ENCODE measurements at places on chromosomes 3 and 15.

DNA sequence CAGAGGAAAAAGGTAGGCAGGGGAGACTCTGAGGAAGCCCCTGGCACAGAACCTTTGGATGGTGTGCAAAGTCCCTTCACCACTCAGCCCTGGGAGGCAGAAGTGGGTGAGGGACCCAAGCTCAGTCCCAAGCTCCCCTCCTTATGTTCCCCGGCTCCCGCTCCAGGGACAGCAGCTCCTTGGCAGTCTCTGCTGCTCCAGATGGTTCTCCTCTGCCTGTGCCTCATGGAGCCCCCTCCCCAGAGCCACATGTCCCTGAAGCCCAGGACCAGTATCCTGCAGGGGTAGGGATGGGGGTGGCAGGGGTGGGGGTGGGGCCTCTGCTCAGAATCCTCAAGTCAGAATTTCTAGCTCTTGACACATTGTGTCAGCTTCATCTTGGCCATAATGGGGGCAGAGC, 8.0 kb upstream of the CAMKV start:
- no peak for DNase-seq

- no peak for DNase-seq
Measured at GRCh38 chr15:75211436-75212199, 9.9 kb downstream of the C15orf39 start.

DNA sequence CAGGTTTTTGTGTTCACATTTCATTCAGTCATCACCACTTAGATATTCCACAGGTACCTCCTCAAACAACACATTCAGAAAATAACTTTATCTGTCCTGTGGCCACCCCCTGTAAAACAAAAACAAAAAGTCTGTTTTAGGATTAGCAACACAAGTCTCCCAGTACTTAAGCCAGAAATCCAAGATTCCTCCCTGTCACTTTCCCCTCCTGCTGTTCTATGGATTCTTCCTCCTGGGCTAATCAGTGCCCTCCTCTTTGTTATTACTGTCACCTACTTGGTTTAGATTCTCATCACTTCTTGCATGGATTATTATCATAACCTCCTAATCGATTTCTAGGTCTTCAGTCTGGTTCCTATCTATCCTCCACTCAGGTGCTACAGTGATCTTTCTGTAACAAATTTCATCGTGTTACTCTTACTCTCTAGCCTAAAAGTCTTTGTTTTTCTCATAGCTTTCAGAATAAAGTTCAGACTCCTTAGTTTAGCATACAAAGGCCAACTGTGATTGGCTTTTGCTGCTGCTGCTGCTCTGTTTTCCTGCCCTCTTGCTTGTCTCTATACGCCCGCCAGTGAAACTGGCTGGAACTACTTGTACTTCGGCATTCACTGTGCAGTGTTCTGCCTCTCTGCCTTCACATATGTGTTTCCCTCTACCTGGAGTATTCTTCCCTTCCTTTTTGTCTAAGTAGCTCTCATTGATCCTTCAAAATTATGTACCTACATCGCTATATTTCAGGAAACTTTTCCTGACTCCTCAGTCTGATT, 32.2 kb downstream of the PPP2R3A start:
- no peak for DNase-seq

DNA sequence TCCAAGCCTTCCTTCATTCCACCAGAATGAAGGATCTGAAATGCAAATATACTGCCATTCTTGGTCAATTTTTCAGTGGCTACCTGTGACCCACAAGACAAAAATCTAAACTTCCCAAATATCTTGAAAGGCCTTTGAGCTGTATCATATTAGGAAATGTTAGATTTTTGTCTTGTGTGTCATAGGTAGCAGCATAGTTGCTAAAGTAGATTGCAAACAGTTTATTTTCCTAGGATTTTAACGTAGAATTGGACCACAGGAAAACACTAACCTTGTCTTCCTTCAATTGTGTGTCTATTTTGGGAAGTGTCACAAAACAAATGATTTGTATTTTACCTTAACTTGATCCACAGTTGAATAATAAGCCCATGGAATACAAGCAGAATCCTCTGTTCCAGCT, 42.4 kb downstream of the CP start:
- no peak for DNase-seq

DNA sequence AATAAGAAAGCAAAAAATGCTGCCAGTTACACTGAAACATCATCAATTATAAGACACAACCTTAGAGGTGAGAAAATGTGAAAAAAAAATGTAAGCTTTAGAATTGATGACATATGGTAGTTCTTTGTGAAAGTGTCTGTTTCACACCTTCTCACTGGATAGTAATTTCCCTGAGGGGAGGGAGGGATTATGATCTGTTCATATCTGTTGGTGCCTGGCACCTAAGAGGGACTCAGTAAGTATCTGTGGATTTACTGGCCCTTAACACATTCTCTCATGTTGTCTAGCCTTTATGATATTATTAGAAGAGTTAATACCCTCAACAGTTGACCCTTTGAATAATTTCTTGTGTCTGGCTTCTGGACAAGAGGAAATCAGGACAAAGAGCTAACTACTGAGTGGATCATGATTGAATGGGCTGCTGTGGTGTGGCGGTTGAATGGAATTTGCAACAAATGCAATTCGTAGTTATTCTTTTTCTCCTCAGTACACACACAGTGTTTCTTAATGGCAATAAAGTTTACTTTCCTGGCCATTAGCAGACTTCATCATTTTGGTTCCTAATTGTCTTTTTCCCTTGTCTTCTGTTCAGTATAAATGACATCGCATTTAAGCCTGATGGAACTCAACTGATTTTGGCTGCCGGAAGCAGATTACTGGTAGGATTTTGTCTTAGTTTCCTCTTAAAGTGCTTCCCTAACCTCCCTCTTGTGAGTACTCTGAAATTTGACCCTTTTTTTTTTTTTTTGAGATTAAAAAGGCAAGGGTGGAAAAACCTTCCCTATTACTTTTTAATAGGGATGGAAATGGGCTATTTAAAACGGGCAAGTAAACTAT, 9.5 kb downstream of the IFT122 start:
- DNase-seq, result no peak

DNA sequence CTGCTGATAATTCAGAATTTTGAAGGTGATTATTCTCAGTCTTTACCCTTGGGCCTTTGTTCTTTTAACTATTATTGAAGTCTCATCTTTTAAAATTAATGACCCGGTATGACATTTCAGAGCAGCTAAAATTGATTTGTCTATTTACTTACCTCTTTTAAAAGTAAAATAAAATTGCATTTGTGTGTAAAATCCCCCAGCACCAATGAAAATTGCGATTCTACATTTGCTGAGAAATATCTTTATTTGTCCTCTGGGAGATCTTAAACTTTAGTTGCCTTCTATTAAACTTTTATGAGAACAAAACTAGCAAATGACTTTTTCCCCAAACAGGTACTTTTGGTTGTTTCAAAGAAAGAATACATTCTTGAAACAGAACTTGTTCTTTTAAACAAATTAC, 7.5 kb upstream of the IL5RA start:
- DNase-seq, result no peak

DNA sequence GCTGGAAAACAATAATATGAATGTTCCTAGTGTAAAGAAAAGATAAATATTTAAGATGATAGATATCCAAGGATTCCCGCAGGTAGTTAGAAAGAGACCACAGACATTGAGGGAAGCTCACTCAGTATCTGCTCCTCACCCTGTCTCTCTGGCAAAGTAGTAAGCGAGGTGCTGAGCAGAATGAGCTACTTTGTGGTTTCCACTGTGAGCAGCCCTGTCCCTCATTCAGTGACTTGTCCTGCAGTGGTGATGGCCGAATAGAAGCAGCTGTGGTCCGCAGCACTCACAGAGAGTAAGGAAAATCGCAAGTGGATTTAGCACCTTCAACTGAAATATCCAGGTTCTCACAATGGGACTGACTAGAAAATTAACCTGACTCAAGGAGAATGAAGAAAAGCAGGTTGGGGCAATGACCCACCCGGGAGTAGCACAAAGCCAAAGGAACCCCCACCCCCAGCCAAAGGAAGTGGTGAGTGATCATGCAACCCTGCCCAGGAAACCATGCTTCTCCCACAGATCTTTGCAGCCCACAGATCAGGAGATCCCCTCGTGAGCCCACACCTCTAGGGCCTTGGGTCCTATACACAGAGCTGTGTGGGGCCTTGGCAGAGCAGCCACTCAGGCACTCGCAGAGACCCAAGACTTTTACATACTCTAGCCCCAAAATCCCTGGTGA, 21.8 kb upstream of the SLC25A38 start:
- DNase-seq, result no peak

GRCh38 chr15:92074101-92074500, 220.6 kb downstream of the SLCO3A1 start:
- DNase-seq, result no peak

DNA sequence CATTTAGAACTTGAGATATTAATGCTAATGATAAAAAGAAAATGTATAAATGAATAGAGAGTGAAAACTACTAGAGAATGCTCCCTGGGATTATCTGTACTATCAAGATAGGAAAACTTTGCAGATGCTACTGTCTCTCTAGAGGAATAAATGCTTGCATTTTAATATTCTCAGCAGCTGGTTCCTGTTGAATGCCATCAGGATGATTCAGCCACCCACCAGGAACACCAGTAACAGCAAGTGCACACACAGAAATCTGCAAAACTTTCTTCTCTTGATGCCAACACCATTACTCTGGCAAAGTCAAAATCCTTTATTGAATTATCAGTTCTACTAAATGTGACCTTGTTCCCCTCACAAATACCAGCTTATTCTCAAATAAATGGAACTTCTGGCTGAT, 148.4 kb downstream of the TIGIT start:
- DNase-seq, result no peak

DNA sequence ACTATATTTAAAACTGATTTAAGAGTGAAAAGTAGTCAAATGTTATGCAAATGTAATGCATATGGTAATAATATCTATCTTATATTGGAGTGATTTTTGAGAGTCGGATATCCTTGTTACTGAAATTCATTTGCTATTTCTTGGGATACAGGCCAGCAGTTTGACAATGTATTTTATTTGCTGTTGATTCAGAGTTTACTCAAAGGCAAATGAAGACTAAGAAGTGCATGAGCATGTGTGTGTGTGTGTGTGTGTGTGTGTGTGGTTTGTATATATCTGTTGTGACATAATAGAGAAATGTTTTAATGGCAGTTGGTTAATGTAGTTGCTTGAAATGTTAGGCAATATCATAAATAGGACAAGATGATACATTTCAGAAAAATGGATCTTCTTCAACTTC, 39.0 kb downstream of the UNC13C start:
- no peak for DNase-seq

- DNase-seq, result no peak
Measured at GRCh38 chr3:45112939-45113338, 33.2 kb downstream of the CDCP1 start.

DNA sequence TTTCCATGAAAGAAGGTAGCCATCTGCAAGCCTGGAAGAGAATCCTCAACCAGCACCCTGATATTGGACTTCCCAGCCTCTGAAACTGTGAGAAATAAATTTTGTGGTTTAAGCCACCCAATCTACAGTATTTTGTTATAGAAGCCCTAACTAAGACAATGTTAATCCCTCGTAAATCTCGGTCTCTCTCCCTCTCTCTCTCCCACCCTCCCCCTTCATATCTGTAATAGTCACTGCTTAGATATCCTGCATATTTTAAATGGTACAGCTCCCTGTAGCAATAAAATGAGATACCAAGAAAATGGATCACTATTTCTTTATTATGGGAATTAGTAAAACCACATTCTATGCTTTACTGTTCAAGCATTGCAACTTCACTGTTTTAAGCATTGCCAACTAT, 21.0 kb upstream of the FAM174B start:
- no peak for DNase-seq

DNA sequence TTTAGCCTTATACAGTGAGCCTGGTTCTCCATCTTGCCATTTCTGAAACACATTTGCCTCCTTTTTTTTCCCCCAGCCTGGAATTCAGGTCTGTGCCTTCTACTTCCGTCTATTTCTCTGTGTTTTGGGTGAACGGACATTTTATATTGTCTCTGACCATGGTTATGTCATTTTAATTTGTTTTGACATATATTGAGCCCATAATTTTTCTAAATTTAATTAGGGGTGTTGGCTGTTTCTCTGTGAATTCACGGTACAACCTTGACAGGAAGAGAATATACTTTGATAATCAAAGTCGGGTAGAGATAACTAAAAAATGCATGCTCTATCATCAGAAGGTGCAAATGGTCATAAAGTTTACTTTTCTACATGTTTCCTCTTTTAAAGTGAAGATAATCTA, 361.4 kb downstream of the VGLL3 start:
- no peak for DNase-seq

GRCh38 chr3:106029954-106030626, 161.3 kb upstream of the CBLB start:
- DNase-seq, result no peak

GRCh38 chr15:83716605-83717004, 62.7 kb downstream of the ADAMTSL3 start:
- DNase-seq, result no peak

- no peak for DNase-seq
Measured at GRCh38 chr15:51156957-51157356, 62.3 kb upstream of the TNFAIP8L3 start.

GRCh38 chr15:88484682-88485331, 17.3 kb downstream of the MRPS11 start:
- peak; percentile 14 for DNase-seq

DNA sequence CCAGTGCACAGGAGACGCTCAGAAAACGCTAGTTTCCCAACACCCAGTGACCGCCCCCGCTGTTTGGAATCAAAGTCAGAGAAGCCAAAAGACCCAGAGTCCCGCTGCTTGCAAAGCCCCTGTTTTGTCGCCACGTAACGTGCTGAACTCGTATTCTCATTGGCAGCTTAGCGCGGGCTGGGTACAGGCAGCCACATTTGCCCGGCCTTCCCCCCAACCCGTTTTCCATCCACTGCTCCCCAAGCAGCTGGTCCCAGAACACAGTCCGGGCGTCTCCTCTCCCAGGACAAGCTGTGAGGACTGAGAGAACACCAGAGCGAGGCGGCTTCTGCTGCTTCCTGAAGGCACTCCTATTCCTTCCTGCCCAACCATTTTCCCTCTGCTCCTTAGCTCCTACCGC, 54.8 kb downstream of the RASGRF1 start:
- no peak for DNase-seq
